ENCODE measurements at places on chromosomes 1 and 21.

GRCh38 chr1:157407917-157408525 is 144.3 kb downstream of the FCRL5 start:
- no peak for DNase-seq

- no peak for DNase-seq
These were observed 55.3 kb downstream of the CACHD1 start for GRCh38 chr1:64525116-64525686.

GRCh38 chr1:147721716-147722115 is 38.7 kb downstream of the GJA5 start:
- no peak for DNase-seq

GRCh38 chr1:58592522-58593134 is 15.6 kb upstream of the TACSTD2 start:
- DNase-seq, result no peak

DNA sequence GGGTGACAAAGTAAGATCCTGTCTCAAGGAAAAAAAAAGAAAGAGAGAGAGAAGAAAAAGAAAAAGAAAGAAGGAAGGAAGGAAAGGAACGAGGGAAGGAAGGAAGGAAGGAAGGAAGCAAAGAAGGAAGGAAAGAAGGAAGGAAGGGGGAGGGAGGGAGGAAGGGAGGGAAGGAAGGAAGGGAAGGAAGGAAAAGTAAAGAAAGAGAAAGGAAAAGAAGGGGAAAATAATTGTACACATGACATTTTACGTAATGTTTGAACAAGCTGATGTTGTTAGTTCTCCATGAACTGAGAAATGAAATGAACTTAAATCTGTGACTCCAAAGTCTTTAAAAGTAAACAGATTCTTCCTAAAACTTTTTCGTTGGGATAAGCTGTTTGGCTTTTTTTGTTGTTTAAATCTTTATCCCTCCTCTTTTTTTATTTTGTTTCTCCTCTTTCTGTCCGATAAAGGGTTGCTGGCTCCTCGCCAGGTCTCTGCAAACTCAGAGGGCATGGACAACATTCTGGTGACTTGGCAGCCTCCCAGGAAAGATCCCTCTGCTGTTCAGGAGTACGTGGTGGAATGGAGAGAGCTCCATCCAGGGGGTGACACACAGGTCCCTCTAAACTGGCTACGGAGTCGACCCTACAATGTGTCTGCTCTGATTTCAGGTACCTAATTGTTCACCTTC is 59.8 kb downstream of the IL12RB2 start:
- DNase-seq, result no peak

DNA sequence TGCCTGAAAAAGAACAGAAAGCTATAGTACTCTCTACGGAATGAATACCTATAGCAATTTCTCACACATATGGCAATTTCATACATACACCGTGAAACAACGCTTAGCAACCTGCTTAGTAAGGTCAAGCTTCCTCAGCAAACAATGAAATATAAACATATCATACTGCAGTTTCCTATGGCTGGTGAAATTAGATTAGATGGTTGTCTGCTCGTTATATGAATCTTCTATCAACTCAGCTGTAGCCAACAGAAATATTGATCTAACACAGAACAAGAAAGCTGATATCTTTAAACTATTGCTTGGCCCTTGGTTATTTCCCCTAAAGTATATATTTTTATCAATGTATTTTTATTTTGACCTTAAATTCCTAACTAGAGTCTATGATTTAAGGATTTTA is 187.8 kb downstream of the SLC44A5 start:
- no peak for DNase-seq

DNA sequence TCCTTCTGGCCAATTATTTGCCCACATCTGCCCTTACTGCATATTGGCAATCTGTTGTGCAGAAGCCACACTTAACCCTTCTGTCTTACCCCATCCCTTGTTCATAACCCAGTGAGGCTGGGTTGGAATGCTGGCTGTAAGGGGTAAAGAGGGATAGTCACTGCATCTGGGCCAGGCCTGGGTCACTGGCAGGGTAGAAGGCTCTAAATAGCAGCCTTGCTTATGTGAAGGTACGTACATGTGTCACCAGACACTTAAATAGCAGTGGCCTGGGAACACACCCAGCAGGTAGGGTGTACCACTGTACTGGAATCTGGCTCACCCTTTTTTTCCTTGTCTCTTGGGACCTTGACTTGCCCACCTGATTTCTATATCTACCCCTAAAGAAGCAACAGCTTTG is 9.9 kb upstream of the TARS2 start:
- DNase-seq, result no peak

GRCh38 chr1:160733898-160734297 is 5.1 kb upstream of the SLAMF7 start:
- no peak for DNase-seq

- no peak for DNase-seq
These were observed 345.5 kb upstream of the LYPLAL1 start for GRCh38 chr1:218828125-218828650.

DNA sequence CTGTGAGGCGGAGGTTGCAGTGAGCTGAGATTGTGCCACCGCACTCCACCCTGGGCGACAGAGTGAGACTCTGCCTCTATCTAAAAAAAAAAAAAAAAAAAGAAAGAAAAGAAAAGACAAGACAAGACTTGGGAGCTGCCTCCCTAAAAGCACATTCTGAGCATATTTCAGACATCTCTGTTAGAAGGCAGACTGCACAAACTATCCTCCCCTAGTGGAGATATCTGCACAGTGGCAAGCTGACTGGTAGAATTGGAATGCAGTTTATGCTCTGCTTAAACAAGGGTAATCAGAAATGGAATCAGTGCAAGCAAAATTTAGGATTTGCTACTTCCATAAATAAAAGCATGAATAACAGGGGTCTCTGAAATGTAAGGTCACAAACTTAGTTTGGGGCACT is 31.8 kb downstream of the GNG4 start:
- no peak for DNase-seq

DNA sequence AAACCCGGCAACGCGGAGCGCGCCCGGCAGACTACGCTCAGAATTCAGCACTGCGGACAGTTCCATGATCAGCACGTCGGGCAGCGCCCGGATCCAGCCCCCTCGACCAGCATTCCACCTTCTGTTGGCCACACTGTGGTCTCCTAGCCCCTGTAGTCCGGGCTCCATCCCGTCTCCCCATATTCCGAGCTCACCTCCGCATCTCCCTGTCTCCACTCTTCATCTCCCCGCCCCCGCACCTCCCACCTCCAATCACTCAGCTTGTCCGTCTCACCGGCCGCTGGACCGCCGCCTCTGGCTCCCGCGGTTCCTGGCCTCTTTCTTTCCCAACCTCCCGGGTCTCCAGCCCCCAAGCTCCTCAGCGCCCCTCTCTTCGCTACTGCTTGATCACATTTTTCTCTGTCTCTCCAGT is 500 bp downstream of the EPHA10 start:
- no peak for DNase-seq

DNA sequence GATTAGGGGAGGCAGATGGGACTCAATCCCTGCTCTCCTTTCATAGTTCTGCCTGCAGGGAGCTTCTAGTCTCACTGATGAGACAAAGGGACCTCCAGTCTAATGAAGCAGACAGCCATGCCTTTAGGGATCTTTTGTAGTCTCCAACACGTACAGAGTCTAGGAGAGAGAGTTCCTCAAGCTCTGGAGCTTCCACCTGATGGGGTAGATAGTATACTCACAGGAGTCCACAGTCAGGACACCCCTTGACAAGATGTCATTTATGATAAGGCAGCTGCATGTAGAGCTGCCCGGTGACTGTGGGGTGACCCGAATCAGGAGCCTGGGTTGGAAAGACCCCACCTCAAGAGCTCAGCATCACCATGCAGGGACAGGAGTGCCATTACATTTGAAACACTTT is 55.3 kb upstream of the CNTN2 start:
- DNase-seq, result no peak

GRCh38 chr1:227741166-227741870 is 6.1 kb downstream of the SNAP47 start:
- DNase-seq, result no peak

GRCh38 chr1:156229809-156230472 is 12.0 kb upstream of the BGLAP start:
- DNase-seq, result no peak

DNA sequence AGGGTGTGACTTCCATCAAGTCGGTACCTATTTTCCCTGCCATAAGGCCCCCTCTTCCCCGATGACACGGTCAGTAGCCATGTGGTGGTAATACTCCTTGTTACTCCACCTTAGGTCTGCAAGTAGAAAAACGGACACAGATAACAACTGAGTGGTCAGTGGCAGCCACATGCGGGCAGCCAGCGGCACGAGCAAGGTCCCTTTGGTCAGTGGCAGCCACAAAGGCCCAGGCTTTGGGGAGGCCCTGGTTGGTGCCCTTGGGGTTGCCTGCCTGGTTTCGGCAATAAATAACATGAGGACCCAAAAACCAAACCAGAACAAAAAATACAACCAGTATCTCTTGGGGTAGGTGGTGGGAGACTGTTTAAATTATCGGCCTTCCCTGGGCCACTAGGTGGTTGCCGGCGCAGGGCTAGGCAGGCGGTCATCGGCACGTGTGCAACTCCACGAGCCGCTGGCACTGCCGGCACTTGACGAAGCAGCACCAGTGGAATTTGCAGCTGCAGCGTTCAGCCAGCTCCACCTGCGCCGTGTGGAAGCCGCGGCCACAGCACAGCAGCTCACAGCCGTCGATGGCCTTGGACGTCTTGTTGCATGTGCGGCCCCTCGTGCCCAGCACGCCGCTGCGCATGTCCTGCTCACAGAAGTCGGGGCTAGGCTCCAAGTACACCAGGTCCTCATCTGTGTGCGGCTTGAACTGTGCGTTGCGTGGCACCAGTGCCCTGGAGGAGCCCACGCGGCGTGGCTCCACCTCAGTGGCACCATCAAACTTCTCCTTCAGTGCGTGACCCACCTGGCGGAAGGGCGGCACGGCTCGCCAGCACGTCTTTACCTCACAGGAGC is 23.1 kb downstream of the WNT4 start:
- no peak for DNase-seq

DNA sequence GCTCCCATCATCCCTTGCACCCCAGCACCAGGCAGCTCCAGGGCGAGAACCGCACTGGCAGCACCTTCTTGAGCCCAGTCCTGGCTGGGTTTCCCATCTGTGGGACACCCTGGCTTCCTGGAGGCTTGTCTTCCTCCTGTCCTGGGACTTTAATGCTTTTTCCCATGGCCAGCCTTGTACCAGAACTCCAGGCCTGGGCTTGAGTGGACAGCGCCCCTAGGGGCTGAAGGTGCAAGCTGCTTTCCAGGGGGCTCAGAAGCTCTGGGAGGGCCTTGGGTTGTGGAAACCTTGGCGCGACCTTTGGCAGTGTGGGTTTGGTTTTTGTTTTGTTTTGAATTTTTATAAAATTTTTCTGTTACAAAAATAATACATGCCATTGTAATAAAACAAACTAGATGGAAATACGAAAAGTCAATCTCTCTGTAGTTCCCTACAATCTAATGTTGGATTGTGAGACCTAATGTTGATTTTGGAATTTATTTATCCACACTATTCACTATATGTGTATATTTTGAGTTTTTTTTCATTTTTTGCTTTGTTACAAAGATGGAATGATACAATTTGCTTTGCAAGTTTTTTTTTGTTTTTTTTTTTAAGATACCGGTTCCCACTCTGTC is 33.8 kb upstream of the RPL11 start:
- DNase-seq, result no peak

- no peak for DNase-seq
These were observed 38.2 kb upstream of the KCND3 start for GRCh38 chr1:112027696-112028095.

DNA sequence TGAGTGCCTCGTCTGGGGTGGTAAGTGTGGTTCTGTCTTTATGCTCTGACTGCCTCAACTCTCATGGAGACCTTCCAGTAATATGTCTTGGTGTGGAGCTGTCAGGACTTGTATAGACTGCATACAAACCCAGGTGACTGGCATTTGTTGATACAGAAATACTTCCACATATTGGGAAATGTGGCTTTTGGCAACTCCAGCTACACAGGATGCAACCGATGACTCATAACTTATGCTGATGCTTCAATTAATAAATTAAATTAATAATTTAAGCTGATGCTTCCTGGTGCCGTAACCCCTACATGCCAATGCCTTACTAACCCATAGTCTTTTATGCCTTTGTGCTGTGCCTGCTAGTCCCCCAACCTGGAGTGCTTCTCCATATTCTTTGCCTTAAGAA is 72.3 kb upstream of the ARTN start:
- no peak for DNase-seq

- no peak for DNase-seq
These were observed 173.2 kb downstream of the RRAGC start for GRCh38 chr1:38686167-38686926.

DNA sequence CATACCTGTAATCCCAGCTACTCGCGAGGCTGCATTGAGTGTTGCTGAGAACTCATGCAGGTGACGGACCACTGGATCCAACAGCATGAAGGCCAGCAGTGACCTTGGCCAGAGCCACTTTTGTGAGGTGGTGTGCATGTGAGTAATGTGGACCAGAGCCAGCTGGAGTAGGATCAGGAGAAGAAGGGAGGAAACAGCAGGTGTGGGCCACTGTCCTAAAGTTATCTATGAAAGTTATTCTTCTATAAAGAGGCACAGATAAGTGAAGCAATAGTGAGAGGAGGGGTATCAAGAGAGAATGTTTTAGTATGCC is 47.8 kb downstream of the TCP10L start:
- no peak for DNase-seq

- DNase-seq, result no peak
These were observed 19.3 kb upstream of the PTPRF start for GRCh38 chr1:43511394-43511793.

- DNase-seq, result peak; percentile 0
These were observed 771 bp downstream of the EIF4G3 start for GRCh38 chr1:21175670-21176581.

- no peak for DNase-seq
These were observed 66.7 kb downstream of the RPAP2 start for GRCh38 chr1:92365378-92366039.

DNA sequence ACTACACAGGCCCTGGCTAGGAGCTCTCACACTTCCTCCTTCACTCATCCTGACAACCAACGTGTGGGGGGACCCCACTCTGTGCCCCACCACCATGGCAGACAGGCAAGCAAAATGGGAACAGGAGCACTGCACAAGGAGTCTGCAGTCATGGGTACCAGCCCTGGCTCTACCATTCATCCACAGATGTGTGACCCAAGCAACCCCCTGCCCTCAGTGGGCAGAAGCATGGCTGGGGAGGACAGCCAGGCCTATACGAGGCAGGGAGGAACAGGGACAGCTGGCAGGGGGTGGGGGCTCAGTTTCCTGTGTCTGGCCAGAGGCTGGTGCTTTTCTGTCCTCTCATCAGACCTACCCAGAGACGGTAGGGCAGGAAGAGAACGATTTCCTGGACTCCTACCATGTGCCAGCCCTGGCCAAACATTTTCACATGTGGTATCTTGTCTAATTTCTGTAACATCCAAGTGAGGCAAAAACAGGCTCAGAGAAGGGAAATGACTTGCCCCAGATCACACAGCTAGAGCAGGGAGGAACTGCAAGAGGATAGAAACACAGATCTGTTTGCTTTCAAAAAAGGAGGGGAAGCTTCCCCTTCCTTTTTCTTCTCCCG is 178.0 kb downstream of the HIVEP3 start:
- DNase-seq, result no peak

DNA sequence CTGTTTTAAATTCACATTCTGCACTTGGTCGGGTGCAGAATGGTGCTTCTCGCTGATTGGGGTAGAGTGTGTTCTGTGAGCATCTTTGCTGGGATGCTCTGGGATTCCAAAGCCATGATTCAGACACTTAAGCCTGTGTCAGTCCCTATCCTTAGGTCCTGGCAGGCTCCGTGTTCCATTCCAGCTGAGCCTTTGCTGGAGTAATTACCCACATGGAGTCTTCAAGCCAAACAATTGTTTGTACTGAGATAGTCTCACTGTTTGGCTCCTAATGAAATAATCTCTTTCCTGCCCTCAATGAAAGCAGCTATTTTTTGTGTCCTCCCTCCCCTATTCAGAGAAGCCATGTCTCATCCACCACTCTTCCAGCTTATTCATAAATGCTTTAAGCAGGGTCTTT is 18.7 kb downstream of the SMAP2 start:
- DNase-seq, result no peak
